HT-29 (cell line): ENCODE measurements at places on chromosomes 4 and X.

DNA sequence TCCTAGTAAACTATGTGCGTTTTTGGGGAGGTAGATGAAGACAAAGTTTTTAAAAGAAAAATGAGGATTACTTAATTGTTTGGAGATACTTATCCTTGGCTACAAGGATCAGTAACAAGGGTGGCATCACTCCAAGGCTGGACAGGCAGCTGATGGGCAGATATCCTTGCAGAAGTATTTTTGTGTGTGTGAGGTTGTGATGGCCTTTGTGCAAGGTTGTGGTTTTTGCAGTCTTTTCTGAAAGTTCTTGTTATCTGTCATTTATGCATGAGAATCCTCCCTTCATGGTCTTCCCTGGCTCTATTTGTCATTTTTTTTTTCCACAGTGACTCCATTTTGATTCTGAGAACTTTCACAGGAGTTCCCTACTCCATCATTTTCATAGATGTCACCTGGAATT lies 96.0 kb upstream of the C1GALT1C1 start:
- DNase-seq: no peak

GRCh38 chr4:138021139-138021830 lies 220.9 kb downstream of the SLC7A11 start:
- no peak for DNase-seq

GRCh38 chr4:62210486-62210885 lies 1010.4 kb downstream of the ADGRL3 start:
- DNase-seq: no peak

DNA sequence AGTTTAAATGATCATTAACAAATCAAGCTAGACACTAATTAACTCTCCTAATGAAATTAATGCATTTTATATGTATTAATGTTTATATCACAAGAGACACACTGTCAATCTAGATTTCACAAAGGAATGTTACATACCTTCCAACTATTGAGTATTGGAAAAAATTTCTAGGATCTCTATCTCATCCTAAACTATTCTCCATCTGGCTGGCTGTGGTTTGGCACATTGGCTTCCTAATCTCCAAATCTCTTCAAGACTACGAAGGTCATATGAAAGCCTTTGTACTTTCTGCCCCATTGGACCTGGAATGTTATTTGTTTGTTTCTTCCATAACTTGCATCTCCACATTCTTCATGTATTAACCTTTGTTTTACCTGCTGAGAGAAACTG lies 1160.0 kb downstream of the ADGRL3 start:
- peak; percentile 8 for DNase-seq

DNA sequence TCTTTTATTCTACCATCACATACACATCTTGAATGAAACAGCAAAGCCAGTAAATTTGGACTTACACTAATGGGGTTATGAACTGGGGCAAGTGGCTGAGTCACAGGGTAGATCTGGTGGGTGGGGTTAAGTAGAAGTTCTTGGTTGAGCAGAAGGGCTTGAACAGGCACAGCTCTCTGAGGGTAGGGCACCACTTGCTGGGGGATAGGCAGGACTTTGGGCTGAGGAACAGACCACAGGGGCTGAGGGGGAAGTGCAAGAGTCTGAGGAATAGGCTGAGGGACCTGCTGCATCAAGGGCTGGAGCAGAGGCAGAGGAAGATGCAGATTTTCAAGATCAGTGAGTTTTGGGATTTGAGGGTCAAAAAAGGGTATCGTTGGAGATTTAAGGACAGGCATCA lies 8.3 kb downstream of the CSN2 start:
- no peak for DNase-seq

- DNase-seq: no peak
Measured at GRCh38 chr4:154329939-154330338, 161.7 kb downstream of the DCHS2 start.

GRCh38 chr4:125770814-125771398 lies 456.2 kb downstream of the FAT4 start:
- no peak for DNase-seq

DNA sequence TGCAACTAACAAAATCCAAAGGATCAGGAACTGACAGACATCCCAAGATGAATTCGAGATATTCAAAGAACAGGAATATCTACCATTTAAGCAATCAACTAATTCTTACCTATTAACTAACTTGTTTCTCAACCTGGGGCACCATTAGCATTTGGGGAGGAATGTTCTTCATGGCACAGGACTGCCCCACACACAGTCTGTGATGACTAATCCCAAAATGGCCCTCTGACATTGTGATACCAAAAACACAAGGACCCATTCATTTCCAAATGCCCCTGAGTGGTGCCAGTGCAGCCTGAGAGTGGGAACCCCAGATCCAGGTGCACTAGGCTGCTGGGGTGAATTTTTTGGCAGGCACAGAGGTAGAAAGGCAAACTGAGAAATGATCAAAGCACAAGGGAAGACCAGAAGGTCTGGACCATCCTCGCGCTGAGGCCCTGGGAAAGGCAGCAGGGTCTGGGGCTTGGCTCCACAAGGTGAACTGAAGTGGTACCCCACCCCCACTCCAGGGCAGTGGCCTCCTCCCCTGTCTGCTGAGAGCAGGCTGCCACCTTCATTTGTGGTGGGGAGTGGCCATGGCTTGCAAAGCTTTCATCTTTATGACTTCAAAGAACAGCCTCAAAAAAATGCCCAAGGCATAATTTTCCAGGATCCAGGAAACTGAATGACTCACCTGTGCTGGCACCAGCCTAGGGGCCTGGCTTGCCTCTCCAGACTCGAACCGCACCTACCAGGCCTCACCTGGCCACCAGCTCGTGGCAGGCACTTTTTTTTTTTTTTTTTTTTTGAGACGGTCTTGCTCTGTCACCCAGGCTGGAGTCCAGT lies 122.4 kb downstream of the BCOR start:
- DNase-seq: peak; percentile 53

DNA sequence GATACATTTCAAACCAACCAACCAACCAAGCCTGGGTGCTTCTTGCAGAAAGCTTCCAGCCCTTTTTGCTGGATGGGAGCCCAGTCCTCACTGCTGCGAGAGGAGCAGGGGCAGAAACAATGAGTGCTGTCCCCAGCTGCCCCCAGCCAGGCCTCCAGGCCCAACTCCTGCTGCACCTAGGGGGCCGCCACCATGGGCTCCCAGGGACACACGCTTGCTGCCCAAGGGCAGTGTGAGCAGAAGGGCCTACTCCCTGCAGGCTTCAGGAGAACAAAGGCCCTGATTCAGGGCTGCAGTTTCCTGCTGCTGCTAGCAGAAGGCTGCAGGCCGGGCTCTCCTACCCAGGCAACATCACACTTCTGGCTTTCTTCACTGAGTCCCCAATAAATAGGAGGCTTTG lies 37.7 kb upstream of the ENPP6 start:
- DNase-seq: no peak

GRCh38 chr4:183445097-183445428 lies 627 bp downstream of the CDKN2AIP start:
- no peak for DNase-seq

GRCh38 chr4:112266823-112267222 lies 18.9 kb downstream of the TIFA start:
- DNase-seq: peak; percentile 50

GRCh38 chr4:141657550-141658250 lies 21.3 kb downstream of the IL15 start:
- DNase-seq: no peak

DNA sequence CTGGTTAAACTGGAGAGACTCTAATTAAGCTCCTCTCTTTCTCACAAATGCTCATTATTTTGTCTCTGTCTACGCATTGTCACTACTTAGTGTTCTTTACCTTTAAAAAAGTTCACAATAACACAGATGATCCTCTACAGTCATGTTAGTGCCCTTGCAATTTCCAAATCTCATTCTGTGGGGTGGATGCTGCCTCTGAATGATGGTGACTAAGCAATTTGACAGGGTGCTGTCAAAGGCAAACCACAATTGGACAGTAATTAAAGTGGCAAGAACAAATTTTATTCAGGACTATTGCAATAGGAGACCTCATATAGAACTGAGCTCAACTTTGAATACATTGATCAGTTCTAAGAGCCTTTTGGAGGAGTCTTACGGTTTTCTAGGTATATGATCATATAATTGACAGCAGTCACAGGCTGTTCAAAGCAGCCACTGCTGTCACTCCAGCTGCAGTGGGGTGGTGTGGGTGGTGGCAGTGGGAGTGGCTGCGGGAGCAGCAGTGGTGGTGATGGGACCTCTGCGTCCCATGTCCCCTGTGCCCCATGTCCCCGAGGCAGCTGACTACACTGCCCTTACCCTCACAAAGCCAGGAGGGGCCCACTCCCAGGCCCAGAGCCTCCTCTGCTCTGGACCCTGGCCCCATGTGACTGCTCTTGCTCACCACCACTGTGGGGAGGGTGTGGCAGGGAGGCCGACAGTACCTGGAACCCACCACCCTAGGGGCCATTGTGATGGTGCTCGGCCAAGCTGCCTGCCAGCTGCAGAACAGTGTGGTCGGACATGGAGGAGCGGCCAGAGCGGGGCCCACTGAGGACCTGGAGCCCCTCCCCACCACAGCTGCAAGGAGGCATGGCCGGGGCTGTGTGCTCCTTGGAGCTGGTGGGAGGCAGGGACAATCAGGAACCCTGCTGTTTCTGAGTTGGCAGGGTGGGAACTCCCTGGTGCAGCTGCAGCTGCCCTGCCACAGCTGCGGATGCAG lies 30.4 kb upstream of the PAGE1 start:
- DNase-seq: no peak

- peak; percentile 41 for DNase-seq
Measured at GRCh38 chr4:3791910-3792542, 25.8 kb downstream of the ADRA2C start.

DNA sequence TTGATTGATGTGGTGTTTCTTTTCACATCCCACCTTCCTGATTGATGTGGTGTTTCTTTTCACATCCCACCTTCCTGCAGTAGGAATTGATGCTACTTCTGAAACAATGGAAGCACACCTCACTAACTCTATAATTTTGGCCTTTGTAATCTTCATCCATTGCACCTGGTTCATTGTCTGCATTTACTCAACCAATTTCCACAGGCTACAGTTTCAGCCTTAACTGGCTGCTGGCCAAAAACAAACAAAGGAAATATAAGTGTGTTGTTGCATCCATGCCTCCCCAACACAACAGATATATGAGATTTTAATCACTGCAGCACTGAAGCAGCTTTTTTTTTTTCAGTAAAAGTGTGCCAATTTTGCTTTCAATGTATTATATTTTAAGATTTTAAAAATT lies 867.6 kb upstream of the PCDH7 start:
- no peak for DNase-seq
